Activated naive CD4-positive, alpha-beta T cell treated with anti-CD3 and anti-CD28 coated beads, Interleukin-2, amount 10 ng/mL, durations not matched to agents 7 days and 5 days (primary cell): ENCODE measurements at places on chromosomes 12 and 14.

DNA sequence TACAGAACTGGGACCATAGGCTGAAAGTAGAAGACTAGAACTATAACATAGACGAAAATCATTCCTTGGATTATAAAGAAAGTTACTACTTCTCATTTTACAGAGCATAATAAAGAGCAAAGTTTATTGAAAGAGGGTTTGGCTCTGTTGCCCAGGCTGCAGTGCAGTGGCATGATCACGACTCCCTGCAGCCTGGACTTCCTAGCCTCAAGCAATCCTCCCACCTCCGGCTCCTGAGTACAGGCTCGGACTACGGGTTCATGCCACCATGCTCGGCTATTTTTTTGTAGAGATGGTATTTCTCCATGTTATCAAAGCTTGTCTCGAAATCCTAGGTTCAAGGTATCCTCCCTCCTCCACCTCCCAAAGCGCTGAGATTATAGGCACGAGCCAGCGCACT lies 190.1 kb upstream of the FOXG1 start:
- H3K4me1 ChIP-seq: no peaks in the 10 kb centered on the region
- H3K4me3 ChIP-seq: no peak overlapping the region
- no peaks in the 10 kb centered on the region for H3K36me3 ChIP-seq
- DNase-seq: no peak

DNA sequence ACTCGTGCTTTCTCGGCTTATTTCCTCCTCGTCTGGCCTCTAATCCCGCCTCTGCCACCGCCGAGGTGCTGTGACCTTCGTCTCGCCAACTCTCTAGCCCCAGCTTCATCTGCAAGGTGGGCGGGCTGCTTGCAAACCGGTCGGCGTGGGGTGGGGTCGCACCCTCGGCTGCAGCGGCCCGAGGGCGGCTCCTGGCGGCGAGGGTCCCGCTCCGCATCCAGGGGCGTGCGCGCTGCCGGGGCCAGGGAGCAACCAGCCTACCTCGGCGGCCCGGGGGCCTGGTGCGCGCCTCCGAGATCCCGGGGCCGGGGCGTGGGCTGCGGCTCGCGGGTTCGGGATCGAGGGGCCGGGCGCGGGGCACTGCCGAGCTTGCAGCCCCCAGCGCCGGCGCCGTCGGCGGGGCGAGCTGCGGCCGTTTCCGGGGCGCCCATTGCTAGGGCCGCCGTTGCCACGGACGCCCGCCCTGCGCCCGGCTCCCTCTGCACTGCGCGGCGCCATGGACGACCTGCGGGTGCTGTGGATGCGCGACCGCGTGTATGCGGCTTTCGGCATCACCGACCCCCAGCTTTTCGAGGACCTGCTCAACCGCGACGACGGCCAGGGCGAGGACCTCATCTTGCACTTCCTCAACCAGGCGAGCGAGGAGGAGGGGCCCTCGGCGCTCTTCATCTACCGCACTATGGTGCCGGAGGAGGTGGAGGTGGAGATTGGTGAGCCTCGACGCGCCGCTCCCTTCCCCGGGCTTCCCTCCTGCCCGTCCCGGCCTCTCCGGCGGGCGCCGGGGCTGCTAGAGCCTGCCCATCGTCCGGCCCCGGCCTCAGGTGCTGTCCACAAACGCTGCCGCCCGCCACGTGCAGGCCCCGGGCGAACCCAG lies at the start of gene DNAH10:
Gene DNAH10 (plus strand): TSS at position 461 of the 874 bp plus-strand sequence. CDS start 36 bp downstream, at position 497.
- peak; percentile 61 for DNase-seq
- H3K4me1 ChIP-seq: peaks cover 4% of the 10 kb centered on the region
- H3K4me3 ChIP-seq: peak within 1 kb of the TSS; percentile 75
- H3K27me3 ChIP-seq: peaks cover 29% of the 10 kb centered on the region
- H3K36me3 ChIP-seq: peaks cover 5% of the 10 kb centered on the region

GRCh38 chr12:123465084-123465483 lies 7.1 kb downstream of the SNRNP35 start:
- DNase-seq: no peak
- H3K4me3 ChIP-seq: no peak overlapping the region
- peaks cover 23% of the 10 kb centered on the region for H3K4me1 ChIP-seq
- peaks cover 49% of the 10 kb centered on the region for H3K36me3 ChIP-seq

DNA sequence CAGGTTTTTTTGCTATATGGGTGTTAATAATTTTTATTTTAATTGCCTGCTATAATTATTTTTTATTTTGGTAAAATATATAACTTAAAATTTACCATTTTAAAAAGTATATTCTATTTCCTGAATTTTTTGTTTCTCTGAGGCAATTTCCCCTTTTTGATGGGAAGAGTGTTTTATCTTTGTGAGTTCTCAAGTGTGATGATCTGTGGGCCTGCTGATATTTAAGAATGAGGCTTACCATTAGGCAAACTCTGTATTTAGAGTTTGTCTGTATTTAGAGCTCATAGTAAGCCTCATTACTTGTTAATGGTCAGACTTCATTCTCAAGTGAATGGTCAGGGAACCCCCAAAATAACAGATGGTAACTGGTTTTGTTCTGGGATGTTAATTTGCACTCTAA lies 48.0 kb downstream of the WNK1 start:
- no peaks in the 10 kb centered on the region for H3K27me3 ChIP-seq
- H3K36me3 ChIP-seq: peaks cover 5% of the 10 kb centered on the region
- no peak for DNase-seq
- peaks cover 45% of the 10 kb centered on the region for H3K4me1 ChIP-seq
- no peak overlapping the region for H3K4me3 ChIP-seq

- no peaks in the 10 kb centered on the region for H3K36me3 ChIP-seq
- DNase-seq: no peak
- peaks cover 32% of the 10 kb centered on the region for H3K4me1 ChIP-seq
- peak overlapping the region; percentile 16 for H3K4me3 ChIP-seq
- H3K27me3 ChIP-seq: peaks cover 91% of the 10 kb centered on the region
- H3K27ac ChIP-seq: no peak overlapping the region
Observed at GRCh38 chr12:1531654-1532374, 62.6 kb downstream of the FBXL14 start.

- peaks cover 40% of the 10 kb centered on the region for H3K4me1 ChIP-seq
- no peak for DNase-seq
- no peak overlapping the region for H3K4me3 ChIP-seq
- H3K27me3 ChIP-seq: peaks cover 76% of the 10 kb centered on the region
- peaks cover 11% of the 10 kb centered on the region for H3K36me3 ChIP-seq
- no peak overlapping the region for H3K27ac ChIP-seq
Observed at GRCh38 chr12:4813741-4814140, 93.5 kb downstream of the GALNT8 start.

- no peaks in the 10 kb centered on the region for H3K27me3 ChIP-seq
- H3K4me1 ChIP-seq: no peaks in the 10 kb centered on the region
- no peak overlapping the region for H3K27ac ChIP-seq
- H3K36me3 ChIP-seq: no peaks in the 10 kb centered on the region
- no peak overlapping the region for H3K4me3 ChIP-seq
Observed at GRCh38 chr12:106291342-106291741, 11.2 kb upstream of the TCP11L2 start.

- H3K27me3 ChIP-seq: peaks cover 3% of the 10 kb centered on the region
- no peaks in the 10 kb centered on the region for H3K36me3 ChIP-seq
- no peak overlapping the region for H3K27ac ChIP-seq
- DNase-seq: no peak
- H3K4me1 ChIP-seq: no peaks in the 10 kb centered on the region
Observed at GRCh38 chr12:65908147-65908546, 83.9 kb downstream of the HMGA2 start.

DNA sequence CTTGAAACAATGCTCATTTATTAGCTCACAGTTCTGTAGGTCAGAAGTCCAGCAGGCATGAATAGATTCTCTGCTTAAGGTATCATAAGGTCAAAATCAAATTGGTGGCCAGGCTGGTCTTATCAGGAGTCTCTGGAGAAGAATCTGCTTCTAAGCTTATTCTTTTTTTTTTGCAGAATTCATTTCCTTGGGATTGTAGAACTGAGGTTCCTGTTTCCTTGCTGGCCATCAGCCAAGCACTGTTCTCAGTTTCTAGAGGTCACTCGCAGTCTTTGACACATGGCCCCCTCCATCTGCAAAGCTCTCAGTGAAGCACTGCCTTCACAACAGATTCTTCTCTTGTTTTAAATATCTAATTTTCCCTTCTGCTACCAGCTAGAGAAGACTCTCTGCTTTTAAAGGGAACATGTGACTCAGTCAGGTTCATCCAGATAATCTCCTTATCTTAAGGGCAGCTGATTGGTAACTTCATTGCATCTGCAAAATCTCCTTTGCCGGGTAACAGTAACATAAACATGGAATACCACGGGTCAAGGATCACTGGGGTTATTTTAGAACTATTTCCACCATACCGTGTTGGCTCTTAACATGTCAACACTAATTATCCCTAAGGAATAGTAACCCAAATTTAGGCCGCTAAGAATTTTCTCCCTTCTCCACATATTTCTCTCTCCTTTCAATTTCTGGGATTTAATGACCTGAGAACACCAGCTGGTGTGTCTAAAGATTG lies 25.3 kb downstream of the RHOJ start:
- H3K27ac ChIP-seq: no peak overlapping the region
- no peak for DNase-seq
- H3K36me3 ChIP-seq: no peaks in the 10 kb centered on the region
- no peak overlapping the region for H3K4me3 ChIP-seq
- peaks cover 3% of the 10 kb centered on the region for H3K27me3 ChIP-seq

DNA sequence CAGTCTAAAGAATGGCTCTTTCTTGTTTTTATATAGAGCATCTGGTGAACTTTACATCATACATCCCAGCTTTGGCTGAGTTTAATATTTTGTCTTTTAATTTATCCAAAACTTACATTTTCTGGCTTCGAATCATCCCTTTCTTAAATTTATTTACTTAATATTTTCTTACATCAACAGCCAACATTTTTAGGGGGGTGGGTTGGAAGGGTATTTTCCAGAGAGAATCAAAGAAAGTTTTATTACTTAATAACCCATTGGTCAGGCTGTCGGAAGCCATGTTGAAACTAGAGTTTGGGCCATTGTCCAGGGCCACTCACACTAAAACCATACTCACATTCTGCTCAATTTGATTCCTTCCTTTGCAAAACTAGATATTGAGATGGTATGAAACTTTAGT lies 220.2 kb downstream of the AEBP2 start:
- H3K27me3 ChIP-seq: no peaks in the 10 kb centered on the region
- DNase-seq: no peak
- no peak overlapping the region for H3K4me3 ChIP-seq

DNA sequence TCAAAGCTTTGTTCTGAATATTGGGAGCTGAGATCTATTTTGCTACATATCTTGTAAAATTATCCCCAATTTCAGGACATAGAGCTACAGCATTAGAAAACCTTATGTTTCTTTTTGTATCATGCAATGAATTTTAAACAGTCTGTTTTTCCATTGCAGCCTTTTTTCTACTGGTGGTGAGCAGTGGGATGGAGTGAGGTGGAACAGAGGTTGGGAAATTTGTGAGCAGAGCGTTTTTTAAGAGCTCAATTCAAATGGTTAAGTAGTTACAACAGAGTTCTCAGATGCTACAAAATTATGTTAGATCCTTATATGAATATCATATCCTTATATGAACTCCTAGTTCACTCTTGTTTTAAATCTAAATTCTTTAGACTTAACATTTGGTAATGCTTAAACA lies 139.0 kb upstream of the PLEKHG7 start:
- H3K36me3 ChIP-seq: peaks cover 30% of the 10 kb centered on the region
- DNase-seq: no peak
- H3K4me1 ChIP-seq: peaks cover 29% of the 10 kb centered on the region

GRCh38 chr14:85813040-85813439 lies 283.1 kb downstream of the FLRT2 start:
- no peaks in the 10 kb centered on the region for H3K36me3 ChIP-seq
- H3K4me3 ChIP-seq: no peak overlapping the region
- no peak for DNase-seq
- H3K27me3 ChIP-seq: no peaks in the 10 kb centered on the region
- peaks cover 2% of the 10 kb centered on the region for H3K4me1 ChIP-seq

GRCh38 chr14:64253672-64254071 lies 40.5 kb downstream of the ESR2 start:
- no peak overlapping the region for H3K27ac ChIP-seq
- no peaks in the 10 kb centered on the region for H3K4me1 ChIP-seq
- no peaks in the 10 kb centered on the region for H3K36me3 ChIP-seq

- no peak overlapping the region for H3K27ac ChIP-seq
- peaks cover 12% of the 10 kb centered on the region for H3K36me3 ChIP-seq
- no peaks in the 10 kb centered on the region for H3K27me3 ChIP-seq
- H3K4me1 ChIP-seq: no peaks in the 10 kb centered on the region
Observed at GRCh38 chr12:76810671-76811419, 46.9 kb downstream of the ZDHHC17 start.

DNA sequence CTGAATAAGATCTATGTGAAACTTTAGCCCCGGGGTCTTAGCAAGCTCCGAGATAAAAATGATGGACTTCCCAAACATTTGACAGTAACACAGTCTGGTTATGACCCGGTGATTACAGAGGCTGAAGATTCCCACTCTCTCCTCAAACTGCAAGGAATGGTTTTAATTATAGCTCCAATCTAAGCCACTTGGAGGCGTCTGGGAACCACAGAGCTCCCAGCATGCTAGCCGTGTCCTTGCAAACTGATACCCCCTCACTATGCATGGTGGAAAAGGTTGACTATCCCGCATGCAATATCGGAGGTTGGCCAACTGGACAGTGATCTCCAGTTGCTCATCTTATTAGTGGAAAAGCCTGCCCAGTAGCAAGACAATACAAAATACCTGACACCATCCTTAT lies 76.5 kb upstream of the GRIN2B start:
- H3K4me3 ChIP-seq: no peak overlapping the region
- no peak for DNase-seq
- no peaks in the 10 kb centered on the region for H3K27me3 ChIP-seq
- no peaks in the 10 kb centered on the region for H3K4me1 ChIP-seq
- no peaks in the 10 kb centered on the region for H3K36me3 ChIP-seq

GRCh38 chr14:61408498-61408897 lies 87.1 kb downstream of the PRKCH start:
- H3K4me3 ChIP-seq: no peak overlapping the region
- peaks cover 26% of the 10 kb centered on the region for H3K36me3 ChIP-seq
- H3K4me1 ChIP-seq: peaks cover 53% of the 10 kb centered on the region
- no peak overlapping the region for H3K27ac ChIP-seq

- no peaks in the 10 kb centered on the region for H3K27me3 ChIP-seq
- H3K4me1 ChIP-seq: peaks cover 15% of the 10 kb centered on the region
- H3K4me3 ChIP-seq: no peak overlapping the region
- H3K27ac ChIP-seq: no peak overlapping the region
Observed at GRCh38 chr14:104786091-104786586, 9.4 kb downstream of the AKT1 start.
